Activated T-cell treated with anti-CD3 and anti-CD28 coated beads, Interleukin-2, amount 50 U/mL, for 48 hours (primary cell): ENCODE measurements at places on chromosomes 11 and 22.

DNA sequence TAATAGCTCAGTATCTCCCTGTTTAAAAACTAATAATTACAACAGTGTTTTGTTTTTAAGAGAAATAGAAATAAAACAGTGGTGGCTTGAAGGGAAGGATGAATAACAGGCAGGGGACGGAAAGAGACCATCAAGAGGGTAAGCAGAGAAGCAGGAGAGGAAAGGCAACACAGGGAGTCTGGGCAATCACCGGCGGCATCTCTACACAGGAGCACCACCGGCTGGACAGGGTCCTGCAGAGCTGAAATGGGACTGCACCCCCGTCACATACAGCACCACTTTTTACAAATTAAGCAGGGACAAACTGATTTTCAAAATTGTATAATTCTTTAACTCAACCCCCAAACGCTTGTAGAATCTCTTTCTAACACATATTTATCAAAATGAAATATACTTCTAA, 18.4 kb downstream of the PHF21A start:
- no peak for DNase-seq

GRCh38 chr11:110467556-110467955, 37.8 kb downstream of the FDX1 start:
- DNase-seq, result no peak

DNA sequence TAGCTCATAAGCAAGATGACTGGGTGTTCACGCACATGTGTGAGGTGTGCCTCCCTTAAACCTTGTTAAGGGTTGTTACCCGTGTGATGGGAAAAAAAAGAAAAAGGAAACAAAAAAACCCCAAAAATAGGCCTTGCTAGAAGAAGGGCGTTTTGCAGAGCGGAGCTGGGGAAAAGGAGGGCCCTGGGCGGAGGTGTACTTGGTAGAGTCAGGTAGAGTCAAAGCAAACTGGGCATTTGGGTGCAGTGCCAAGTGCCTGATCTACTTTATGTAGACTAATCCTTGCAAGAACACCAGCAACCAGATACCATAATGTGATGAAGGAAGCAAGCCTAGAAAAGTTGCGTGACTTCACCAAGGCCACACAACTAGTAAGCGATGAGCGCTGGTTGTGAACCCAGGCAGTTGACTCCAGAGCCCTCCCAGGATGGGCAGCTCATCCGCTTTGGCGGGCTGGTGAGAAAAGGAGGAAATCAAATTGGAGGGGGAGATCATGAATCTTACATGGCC, 1.2 kb upstream of the TIRAP start:
- DNase-seq, result no peak

- DNase-seq, result no peak
Observed at GRCh38 chr11:15446929-15447328, 332.2 kb downstream of the INSC start.

DNA sequence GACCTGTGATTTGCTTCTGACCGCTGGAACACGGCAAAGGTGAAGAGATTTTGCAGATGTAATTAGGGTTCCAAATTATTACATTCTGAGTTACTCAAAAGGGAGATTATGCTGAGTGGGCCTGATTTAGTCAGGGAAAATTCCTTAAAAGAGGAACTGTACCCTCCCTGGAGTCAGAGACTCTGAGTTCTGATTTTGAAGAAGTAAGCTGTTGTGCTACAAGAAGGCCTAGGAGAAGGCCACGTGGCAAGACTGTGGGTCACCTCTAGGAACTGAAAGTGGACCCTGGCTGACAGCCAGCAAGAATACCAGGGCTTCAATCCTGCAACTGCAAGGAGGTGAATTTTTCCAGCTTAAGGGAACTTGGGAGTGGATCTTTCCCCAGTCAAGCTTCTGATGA, 45.3 kb downstream of the CHRDL2 start:
- no peak for DNase-seq

DNA sequence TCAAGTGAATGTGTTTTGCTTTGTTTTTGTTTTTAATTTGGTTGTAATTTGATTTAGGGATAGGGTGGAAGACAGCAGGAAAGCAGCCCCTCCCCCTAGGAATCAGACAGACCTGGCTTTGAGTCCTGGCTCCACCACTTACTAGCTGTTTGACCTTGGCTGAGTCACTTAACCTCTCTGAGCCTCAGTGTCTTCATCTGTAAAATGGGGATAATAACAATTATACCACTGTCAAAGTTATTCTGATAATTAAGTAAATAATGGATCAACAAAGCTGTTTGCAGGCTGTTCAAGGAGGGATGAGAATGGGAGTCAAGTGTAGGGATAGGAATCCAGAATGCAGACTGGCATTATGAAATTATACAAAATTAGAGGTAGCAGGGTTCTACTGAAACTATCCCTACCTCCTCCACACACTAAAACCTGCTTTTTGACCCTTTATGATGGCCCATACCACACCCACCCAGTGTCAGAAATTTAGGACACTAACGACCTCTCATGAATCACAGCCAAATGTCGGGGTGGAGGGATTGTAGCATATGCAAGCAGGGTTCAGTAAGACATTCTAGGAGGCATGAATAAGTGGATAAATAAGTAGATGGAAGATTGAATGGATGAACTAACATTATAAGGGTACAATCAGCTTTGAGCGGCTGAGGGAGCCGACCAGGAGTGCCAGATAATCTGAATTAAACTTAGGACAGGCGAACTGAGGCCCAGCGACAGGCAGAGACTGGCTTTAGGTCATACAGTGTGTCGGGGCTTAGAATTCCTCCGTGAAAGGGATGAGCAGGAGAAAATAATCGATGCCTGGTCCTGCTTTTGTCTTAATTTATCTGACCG, 974 bp downstream of the ANAPC15 start:
- no peak for DNase-seq
